ENCODE measurements at places on chromosomes 16 and 17. TPM values are rescaled to one million over a fixed set of nuclear protein-coding genes. Genes with fewer than 3 reads are reported as not detected.

GRCh38 chr16:13098536-13098935 lies 197.1 kb downstream of the SHISA9 start:
- no peak for DNase-seq

- no peak for DNase-seq
Observed at GRCh38 chr16:86662195-86662594, 83.8 kb downstream of the FOXL1 start.

Gene USP43
- total RNA-seq, result 0.06 TPM

GRCh38 chr17:72407336-72407909 lies 286.6 kb downstream of the SOX9 start:
- peak; percentile 77 for DNase-seq

DNA sequence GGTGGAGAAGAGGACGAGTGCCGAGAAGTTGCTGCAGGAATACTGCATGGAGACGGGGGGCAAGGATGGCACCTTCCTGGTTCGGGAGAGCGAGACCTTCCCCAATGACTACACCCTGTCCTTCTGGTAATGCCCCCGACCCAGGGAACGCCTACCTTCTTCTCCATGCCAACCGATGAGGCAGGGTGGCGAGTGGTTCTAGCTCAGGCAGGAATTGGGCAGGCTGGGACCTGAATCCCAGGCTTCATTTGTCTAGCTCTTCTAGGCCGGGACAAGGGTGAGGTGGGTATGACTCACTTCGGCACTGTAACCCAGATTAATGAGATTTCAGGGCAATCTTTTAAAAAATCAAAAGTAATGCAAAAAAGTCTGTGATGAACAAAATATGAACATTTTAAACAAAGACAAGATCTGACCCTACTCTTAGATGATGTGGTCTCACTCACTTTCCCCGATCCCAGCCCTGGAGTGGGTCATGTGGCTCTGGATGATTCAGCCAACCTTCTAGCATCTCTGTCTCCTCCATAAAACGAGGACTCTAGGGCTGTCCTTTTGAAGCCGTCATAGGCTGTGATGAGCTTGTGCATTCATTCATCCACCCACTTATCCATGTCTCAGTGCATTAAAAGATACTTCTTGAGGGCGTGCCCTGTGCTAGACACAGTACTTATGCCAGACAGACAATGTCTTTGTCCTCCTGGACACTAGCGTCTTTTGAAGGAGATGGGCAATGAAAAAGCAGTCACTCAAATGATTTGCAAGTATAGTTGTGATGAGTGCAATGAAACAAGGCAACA lies 102.6 kb downstream of the SDR42E1 start:
- no peak for DNase-seq

Gene TAC4
- 1.1 TPM for total RNA-seq
